ENCODE measurements at places on chromosomes 2 and 18.
A peak's percentile ranks its signal among the peaks of the same experiment; 100 is the strongest.

- no peak for DNase-seq
Measured at GRCh38 chr18:36066686-36067054, 689 bp downstream of the RPRD1A start.

DNA sequence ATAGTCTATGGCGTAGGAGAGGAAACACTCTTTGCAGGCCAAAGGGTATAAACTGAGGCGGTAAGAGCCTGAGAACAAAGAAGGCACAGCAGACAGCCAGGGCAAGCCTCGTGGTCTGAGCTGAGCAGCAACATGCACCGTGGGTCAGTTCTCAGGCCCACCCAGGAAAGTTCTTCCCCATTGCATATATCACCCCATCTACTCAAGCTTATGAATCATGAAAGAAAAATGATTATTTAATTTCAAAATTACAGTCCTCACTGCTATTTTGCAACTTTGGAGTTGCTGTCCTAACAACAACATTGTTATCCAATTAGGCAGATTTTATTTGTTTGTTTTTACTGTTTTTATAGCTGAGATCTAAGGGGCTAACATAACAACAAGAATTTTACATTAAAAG is 54.7 kb upstream of the RIOK3 start:
- no peak for DNase-seq

- no peak for DNase-seq
Measured at GRCh38 chr2:172100935-172101820, 1.5 kb downstream of the DLX2 start.

- DNase-seq = no peak
Measured at GRCh38 chr2:210442878-210443277, 33.7 kb downstream of the LANCL1 start.

DNA sequence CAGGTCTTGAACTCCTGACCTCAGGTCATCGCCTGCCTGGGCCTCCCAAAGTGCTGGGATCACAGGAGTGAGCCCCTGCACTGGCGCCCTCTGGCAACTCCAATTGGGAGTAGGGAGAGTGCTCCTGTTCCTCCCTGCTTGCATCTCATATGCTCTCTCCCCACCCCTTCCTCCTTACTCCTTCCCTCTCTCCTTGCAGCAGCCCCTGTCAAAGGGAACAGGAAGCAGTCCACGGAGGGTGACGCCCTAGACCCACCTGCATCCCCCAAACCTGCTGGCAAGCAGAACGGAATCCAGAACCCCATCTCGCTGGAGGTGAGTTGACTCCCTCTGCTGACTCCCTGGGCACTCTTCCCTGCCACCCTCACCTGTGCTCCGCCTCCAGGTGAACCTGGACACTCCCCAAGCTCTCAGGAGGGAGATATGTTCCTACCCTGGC is 10.7 kb downstream of the ARID5A start:
- DNase-seq = no peak

GRCh38 chr18:46362533-46362932 is 258.3 kb downstream of the HAUS1 start:
- DNase-seq = no peak

DNA sequence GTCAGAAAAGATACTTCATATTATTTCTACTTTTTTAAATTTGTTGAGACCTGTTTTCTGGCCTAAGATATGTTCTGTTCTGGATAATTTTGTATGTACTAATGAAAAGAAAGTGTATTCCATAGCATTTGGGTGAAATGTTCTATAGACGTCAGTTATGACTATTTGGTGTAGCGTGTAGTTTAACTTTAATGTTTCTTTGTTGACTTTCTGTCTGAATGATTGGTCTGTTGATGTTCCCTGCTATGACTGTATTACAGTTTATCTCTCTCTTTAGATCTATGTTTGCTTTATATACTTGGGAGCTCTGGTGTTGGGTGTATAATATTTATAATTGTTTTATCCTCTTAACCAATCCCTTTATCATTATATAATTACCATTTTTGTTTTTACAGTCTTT is 352.4 kb downstream of the PTPRM start:
- no peak for DNase-seq

GRCh38 chr2:21330786-21331391 is 207.1 kb downstream of the TDRD15 start:
- no peak for DNase-seq

DNA sequence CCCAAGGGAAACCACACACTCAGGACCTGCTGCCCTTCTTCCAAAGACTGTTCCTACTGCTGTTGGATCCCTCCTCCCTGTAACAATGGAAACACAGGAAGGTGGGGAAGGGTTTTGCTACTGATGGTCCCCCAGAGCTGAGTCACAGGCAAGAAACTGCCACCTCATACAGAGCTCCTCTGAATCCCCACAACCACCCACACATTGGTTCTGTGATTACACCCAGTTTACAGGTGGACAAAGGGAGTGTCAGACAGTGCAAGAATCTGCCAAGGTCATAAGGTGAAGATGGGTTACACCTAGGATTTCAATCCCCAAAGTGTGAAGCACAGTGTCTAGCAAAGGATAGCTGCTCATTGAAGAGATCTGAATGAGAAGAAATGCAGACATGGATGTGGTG is 141.7 kb upstream of the LMAN1 start:
- DNase-seq = no peak

GRCh38 chr2:14306268-14306861 is 326.2 kb upstream of the LRATD1 start:
- no peak for DNase-seq

- DNase-seq = no peak
Measured at GRCh38 chr2:53058526-53058925, 709.1 kb upstream of the CHAC2 start.

DNA sequence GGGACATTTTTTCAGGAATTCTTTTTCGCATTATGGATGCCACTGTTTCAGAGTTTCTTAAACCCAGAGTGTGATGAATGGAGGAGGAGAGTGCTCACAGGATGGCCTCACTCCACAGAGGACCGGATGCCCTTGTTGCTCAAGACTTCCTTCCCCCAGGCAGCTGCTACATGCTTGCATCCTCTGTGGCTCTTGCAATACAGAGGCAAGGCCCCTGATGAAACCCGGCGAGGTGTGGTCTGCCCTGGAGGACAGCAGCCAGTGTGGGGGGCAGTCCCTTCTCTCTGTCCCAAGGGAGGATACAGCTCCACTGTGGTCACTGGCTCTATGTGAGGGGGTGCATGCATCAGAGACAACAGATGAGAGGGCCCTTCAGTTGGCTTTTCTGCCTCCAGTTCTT is 109.6 kb downstream of the SH3RF3 start:
- DNase-seq = peak; percentile 53

GRCh38 chr2:165911231-165911630 is 42.3 kb downstream of the TTC21B start:
- no peak for DNase-seq

DNA sequence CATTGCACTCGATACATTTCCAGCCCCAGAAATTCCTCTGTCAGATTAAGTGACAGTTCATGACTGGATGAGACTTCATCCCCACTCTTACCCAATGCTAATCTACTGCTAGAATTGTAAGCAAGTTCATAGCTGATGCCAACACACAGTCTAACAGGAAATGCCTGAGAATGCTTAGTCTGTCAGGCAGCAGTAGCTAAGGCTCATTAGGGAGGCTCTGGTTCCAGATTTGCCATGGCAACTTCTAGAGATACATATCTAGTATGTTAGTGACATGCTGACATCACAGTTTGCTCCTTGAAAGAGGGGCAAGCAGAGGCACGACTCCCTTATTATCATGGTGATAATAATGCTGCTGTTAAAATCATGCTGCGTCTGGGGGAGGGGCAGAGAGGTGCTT is 198.4 kb downstream of the RBM43 start:
- no peak for DNase-seq

- no peak for DNase-seq
Measured at GRCh38 chr2:61928826-61929461, 23.5 kb downstream of the COMMD1 start.

DNA sequence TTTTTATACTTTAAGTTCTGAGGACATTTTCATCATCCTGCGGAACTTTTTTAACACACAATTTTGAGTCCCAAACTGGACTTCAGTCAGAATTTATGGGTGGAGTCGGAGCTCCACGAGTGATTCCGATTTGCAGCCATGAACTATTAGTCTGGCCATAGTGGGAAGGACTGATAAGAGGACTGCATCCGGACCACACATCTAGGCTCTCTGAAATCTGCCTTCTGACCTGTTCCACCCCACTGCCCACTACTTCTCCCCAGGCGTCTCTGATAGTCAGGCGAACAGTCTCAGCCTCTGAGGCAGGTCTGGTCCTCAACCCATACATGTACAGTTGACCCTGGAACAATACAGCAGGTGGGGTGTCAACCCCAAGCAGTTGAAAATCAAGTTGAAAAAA is 5.2 kb downstream of the MRPL35 start:
- no peak for DNase-seq

DNA sequence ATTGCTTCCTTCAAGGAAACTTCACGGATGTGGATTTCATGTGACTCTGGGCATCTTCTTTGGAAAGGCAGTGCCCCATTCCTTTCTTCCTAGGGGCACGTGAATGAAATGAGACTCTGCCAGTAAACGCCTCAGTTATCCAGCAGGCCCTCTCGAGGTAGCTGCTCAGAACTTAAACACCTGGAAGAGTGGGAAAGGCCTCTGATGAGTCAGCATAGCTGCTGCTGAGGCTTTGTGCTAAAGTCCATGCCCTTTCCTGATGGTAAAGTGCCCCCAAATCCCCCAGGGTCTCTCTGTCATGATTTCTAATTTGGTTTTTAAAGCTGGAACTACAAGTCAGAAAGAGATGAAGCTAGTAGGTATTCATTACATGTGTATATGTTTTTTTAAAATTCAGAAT is 3.8 kb downstream of the SLC1A4 start:
- DNase-seq = no peak

DNA sequence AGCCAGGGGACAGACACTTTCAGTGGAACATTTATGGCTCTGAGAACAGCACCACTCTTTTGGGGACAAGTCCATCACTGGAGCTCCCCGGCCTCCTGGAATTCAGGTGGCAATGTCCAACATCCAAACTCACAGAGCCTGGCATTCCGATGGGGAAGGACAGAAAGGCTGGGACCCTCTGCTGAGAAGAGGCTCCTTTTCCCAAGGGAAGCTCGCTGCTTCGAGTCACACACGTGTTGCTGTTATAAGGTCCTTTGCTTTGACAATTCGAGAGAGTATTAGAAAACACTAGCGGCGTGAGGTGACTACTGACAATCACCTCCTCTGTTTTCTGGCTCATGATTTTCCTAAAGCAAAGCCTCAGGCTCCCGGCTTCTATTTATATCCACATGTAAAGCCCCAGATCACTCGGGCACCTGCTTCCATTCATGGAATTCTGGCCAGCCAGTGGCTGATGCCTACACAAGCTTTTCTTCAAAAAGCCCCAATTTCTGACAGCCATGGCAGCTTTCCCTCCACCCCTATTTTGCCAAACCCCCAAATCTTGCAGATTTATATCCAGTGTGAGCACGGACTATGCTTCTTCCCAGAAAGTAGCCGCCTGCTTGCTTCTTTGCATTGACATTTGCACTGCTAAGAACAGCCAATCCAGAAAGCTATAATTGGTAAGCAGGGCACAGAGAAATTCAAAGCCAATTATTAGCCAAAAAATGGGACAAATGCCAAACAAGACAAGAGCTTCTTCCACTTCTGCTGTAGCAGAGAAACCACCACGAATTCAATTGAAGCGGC is 67.3 kb downstream of the NDUFA10 start:
- no peak for DNase-seq

DNA sequence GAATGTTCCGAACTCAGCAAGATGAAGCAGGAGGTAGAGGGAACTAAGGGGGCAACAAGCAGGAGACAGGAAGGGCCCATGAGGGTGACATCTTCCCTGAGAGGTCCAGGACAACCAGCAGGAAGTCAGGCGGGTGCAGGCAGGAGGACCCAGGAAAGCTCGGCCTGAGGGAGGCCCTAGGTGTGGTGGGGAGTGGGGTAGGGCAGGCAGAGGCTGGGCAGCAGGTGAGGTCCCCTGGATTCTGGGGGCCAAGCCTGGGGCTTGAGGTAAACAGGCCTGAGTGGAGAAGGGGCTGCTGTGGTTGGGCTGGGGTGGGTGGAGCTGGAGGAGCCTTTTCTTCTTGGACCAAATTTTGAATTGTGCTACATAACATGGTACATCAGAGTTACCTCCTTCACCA is 4.1 kb upstream of the ALPG start:
- DNase-seq = no peak

- DNase-seq = no peak
Measured at GRCh38 chr2:175251425-175252041, 70.0 kb upstream of the ATP5MC3 start.

GRCh38 chr2:86020984-86021383 is 84.7 kb downstream of the POLR1A start:
- no peak for DNase-seq

GRCh38 chr2:99984799-99985515 is 157.4 kb downstream of the AFF3 start:
- DNase-seq = no peak

- no peak for DNase-seq
Measured at GRCh38 chr18:24420551-24420950, 5.9 kb upstream of the IMPACT start.

DNA sequence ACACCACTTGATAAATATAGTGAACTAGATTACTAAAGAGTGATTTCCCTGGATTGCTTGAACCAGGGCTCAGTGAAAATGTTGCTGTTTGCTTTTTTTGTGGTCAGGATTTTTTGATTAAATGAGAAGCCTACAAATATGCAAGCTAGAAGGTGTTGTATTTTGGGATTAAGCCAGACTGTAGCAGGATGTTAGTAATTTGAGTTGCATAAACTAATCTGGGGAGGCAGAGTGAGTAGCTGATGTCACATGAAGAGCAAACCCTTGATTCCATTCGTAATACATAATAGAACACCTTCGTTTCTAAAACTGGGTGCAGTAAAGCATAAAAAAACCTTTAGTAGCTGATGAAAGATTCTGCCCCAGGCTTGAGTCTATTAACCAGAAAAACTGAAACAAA is 32.0 kb downstream of the NEDD4L start:
- DNase-seq = no peak

DNA sequence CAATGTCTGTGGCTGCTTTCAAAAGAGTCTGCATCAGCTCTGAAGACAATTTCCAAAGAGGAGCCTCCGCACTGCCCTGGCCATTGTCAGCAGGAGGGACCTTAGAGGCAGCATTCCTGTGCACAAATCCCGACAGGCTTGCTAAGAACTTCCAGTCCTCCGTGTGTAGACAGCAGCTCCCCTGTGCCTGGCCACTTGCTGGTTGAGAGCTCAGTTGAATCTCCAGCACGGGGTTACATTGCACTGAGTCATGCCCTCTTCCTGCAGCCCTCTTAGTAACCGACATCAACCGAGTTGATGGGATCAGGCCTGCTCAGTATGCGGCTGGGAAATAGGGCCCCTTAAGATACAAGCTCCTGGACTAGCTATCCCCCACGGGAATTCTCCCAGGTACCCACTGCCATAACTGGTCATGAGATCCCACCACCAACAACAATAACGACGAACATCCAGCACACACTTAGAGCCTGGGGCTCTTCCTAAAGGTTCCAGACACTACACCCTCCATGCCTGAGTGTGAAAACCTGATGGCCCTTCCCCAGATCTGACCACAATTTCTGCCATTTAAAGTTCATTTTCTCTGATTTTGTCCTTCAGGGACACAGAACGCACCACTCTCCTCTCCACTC is 12.0 kb downstream of the ATP6V1B1 start:
- DNase-seq = no peak

DNA sequence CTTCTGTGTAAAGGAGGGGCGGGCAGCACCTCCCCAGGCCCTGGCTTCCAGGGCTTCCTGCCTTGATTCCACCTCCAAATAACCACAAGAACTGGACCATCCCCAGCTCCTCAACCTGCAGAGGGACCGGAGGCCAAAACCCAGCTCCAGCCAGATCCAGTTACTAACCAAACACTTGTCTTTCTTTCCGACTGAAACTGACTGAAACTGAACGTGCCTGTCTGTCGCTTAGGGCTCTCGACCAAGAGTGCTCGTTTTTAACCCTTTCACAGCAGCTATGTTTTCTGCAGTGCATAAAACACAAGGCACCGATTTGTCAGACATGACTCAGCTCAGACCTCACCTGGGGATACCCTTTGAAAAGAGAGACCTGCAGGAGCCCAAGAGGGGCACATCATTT is 249.9 kb upstream of the SIX2 start:
- no peak for DNase-seq

Measured in T-helper 2 cell (primary cell).